ENCODE measurements at places on chromosomes 3 and 15.

DNA sequence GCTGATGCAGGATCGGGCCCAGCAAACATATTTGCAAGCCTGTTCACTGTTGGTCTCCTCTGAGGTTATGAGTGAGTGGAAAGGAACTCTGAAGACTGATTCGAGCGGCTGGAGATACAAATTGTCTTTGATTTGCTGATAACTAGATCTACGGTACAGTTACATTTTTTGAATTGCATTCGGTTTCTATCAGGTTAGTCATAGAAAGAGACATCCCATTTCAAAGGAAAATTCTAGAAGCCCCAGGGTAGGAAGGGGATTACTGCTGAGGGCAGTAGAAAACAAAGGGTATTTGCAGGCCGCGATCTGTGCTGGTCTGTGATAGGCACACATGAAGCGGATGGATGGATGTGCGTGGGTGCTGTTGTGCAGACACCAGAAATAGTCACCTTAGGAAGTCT, 228.4 kb downstream of the ITPR1 start:
- DNase-seq: no peak

DNA sequence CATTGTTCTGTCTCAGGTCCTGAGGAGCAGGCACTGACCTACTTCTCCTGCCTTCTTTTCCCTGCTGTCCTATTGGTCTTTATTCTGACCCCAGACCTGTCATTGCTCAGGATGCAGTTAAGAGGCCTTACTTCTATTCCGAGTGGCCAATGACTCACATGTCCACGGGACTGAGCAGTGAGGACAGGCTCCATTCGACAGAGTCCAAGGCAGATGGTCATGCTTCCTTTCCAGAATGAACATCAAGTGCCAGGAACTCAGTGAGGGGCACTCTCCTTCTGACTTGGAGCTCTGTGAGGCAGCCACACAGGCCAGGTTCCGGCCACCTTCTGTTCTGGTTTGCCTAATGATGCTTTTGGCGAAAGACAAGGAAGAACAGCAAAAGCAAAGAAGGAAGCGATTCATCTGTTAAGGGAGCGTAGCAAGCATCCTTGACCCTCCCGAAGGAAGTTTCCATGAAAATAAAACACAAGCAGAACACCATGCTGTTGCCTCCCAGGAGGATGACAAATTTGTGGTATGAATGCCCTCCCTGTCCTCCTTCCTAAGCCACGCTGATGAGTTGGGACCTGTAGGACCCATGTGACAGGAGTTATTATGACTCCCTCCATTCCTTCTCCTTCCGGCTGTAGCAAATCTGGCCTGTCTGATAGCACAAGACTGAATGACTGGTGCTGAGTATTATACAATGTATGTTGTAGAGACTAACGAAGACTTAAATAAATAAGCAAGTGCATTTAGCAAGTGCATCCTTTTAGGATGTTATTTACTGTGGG, 14.4 kb upstream of the TPRG1 start:
- no peak for DNase-seq

- DNase-seq: no peak
Measured at GRCh38 chr3:33658621-33658990, 59.4 kb downstream of the CLASP2 start.

GRCh38 chr3:23875113-23875725, 41.6 kb downstream of the NKIRAS1 start:
- DNase-seq: no peak

DNA sequence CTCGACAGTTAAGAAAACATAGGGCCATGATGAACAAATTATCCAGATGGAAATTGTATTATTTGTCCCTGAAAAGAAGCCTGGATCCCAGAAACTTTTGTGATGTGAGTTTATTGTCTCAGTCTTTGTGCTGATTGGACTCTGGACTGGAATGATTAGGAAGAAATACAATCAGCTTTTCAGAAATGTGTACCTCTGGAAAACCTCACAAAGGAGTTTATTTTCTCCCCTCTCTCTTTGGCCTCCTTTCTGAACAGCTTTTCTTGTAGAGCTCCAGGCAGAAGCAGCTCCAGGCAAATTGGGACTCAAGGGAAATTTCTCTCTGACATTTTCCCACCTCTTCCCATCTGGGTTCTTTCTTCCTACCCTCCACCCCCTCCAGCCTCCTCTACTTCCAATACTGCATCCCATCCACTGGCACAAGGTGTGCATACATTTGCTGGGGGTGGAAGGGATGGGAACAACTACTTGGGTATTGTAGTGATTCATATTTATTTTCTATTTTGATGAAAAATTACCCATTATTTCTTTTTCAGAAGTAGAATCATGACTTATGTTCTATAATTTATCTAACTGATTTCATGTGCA, 119.7 kb downstream of the CD47 start:
- DNase-seq: no peak

DNA sequence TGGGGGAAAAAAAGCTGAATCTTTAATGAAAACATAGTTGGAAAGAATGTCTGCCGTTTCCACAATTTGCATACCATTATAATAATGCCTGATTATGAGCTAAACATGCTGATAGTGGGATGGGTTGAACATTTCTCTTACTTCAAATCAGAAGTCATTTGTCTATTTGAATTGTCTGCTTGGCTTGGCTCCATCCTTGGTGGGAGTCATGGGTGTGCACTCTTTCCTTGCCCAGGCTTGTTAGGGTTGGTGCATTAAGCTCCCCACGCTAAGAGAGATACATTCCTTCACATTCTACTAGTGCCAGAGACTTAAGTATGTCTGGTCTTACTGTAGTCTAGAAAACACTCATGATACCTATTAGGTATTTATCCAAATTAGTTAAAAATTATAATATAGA, 121.4 kb upstream of the RARB start:
- no peak for DNase-seq

DNA sequence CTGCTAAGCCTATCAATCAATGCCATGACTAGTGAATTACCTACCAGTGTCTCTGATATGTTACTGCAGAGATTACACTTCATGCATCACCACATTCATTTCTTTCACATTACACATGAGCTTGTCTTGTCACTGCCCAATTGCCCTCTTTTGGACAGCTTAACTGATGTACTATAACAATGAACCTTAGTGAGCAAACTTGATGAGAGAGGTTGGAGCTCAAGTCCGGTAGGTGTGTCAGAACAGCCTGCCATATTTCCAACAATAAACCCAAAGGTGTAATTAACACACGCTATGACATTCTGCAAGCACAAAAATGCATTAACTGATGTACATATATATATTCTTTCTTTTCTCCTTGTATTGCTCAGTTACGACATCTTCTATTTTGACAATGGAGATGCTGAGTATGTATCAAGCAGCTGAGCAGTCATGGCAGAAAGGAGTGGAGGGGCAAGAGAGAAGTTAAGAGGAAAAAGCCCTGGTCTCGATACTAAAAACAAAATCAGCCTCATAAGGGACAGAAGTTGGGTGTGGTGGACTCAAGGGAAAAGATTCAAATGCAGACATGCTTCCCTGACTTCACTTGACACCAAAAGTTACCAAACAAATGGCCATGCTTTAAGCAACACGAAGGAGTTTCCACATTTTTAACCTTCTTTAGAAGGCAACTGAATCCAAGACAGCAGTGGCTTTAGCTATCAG, 538.2 kb downstream of the FOXP1 start:
- DNase-seq: no peak

- DNase-seq: no peak
Measured at GRCh38 chr3:77887611-77888010, 847.7 kb downstream of the ROBO2 start.

DNA sequence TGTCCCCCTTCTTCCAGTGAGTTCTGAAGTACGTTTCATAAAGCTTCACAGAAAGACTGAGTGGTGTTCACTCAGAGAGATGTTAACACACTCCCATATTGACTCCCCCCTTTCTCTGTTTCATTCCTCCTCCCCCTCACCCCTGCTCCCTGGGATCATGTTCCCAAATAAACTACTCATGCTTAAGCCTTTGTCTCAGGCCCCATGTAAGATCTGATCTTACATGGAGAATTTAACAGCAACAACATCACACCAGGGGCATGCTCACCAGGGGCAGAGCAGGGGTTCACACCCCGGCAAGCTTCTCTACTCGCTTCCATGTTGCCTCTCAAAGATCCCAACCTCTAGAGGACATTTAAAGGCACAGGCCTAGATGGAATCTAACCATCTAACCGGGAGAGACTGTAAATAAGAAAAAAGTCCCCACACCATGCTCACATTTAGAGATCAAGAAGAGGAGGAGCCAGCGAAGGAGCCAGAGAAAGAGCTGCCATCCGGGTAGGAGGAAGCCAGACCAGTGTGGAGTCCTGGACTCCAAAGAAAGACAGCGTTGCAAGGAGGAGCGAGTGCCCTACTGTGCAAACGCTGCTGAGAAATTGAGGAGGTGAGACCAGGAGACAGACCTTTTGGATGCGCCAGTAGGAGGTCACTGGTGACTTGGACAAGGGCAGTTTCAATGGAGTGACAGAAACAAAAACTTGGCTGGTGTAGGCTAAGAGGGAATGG, 21.4 kb upstream of the SRP14 start:
- no peak for DNase-seq

GRCh38 chr15:41494190-41494921, 682 bp downstream of the ITPKA start:
- no peak for DNase-seq

GRCh38 chr15:40048211-40048792, 9.3 kb upstream of the SRP14 start:
- DNase-seq: peak; percentile 8

GRCh38 chr3:27354161-27354560, 15.0 kb downstream of the NEK10 start:
- no peak for DNase-seq

GRCh38 chr3:10835406-10835805, 19.4 kb downstream of the SLC6A11 start:
- peak; percentile 40 for DNase-seq

DNA sequence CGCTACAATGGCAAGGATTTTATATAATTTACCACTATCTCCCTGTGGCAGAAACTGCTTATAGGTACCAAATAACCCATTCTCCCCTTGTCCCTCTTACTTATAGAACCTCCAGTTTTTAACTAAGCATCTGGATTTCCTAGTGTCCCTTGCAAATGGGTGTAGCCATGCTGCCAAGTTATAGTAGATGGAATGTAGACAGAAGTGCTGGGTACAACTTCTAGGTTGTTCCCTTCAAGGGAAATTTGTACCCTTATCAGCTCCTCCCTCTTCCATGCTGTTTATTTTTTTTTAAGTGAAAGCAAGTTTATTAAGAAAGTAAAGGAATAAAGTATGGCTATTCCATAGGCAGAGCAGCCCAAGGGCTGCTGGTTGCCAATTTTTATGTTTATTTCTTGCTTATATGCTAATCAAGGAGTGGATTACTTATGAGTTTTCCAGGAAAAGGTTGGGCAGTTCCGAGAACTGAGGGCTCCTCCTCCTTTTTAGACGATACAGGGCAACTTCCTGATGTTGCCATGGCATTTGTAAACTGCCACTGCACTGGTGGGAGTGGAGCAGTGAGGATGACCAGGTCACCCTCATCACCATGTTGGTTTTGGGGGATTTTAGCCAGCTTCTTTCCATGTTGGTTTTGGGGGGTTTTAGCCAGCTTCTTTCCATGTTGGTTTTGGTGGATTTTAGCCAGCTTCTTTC, 40.1 kb upstream of the TM4SF19 start:
- peak; percentile 56 for DNase-seq

DNA sequence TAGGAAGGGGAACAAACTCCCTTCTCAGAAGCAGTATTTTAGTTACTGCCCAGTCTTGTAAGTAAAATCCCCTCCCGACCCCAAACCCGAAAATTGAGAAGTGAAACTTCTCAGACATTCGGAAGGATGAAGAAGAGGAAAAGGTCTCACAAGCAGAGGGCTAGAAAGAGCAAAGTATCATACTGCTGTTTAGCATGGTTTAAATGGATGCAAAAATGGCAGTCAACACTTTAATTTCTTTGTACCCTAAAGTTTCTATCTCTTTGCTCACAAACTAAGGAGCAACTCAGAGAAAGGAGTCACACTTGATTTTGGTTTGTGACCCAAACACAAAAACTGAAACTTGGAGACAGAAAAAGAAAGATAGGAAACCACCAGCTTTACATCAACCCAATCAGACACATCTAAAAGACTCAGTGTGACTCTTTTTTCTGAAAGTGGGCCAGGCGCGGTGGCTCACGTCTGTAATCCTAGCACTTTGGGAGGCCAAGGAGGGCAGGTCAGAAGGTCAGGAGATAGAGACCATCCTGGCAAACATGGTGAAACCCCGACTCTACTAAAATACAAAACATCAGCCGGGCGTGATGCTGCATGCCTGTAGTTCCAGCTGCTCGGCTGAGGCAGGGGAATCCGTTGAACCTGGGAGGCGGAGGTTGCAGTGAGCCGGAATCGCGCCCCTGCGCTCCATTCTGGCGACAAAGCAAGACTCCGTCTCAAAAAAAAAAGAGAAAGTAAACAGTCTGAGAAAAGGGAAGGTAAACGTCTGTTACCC, 63.2 kb upstream of the ATP11B start:
- DNase-seq: peak; percentile 11

DNA sequence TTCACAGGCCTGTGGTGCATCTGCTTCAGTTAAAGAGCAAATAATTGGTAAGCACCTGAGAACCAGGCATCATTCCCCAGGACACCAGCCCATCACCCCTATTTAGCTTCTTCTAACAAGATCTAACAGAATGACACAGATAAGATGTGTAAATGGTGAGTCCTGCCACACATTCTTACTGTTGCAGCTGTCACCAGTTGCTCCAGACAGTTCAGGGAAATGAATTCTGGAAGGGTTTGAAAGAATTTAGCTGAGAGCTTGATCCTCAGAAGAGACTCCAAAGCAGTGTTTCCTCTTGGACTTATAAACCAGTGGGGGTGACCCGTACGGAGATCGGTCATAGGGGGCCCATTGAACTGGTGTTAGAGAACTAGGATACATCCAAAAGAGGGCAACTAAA, 238.0 kb downstream of the MEX3B start:
- DNase-seq: no peak

GRCh38 chr3:128217702-128218547, 64.6 kb downstream of the EEFSEC start:
- DNase-seq: no peak

GRCh38 chr15:95636107-95636506, 694.4 kb upstream of the NR2F2 start:
- DNase-seq: no peak

- DNase-seq: no peak
Measured at GRCh38 chr3:158085931-158086330, 20.3 kb downstream of the SHOX2 start.

GRCh38 chr15:70063261-70063925, 34.3 kb downstream of the TLE3 start:
- DNase-seq: no peak

DNA sequence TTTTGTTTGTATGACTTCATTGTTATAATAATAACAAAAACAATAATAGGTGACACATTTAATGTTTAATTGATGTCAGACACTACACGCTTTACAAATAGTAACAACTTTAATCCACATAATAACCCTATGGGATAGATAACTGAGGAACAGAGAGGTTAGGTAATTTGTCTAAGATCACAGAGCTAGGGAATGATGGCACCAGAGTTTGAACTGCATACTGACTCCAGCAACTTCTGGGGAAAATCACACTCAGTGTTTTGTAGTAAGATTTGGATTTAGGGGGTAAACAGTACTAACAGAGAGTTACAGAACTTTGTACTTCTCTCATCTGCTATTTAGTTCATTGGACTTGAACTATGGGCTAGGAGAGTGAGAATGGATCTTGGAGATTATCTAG, 66.0 kb downstream of the CMSS1 start:
- DNase-seq: no peak

- DNase-seq: peak; percentile 73
Measured at GRCh38 chr15:72319360-72319984, 485 bp downstream of the CELF6 start.
